Renal cortical epithelial cell (primary cell): ENCODE measurements at places on chromosomes 13 and 19. TPM values are rescaled to one million over a fixed set of nuclear protein-coding genes. Genes with fewer than 3 reads are reported as not detected.

The TLE6 gene
- total RNA-seq, result 0.69 and 1.6 TPM in 2 replicates

- DNase-seq, result no peak
Measured at GRCh38 chr19:40584007-40584406, 7.3 kb downstream of the SHKBP1 start.

DNA sequence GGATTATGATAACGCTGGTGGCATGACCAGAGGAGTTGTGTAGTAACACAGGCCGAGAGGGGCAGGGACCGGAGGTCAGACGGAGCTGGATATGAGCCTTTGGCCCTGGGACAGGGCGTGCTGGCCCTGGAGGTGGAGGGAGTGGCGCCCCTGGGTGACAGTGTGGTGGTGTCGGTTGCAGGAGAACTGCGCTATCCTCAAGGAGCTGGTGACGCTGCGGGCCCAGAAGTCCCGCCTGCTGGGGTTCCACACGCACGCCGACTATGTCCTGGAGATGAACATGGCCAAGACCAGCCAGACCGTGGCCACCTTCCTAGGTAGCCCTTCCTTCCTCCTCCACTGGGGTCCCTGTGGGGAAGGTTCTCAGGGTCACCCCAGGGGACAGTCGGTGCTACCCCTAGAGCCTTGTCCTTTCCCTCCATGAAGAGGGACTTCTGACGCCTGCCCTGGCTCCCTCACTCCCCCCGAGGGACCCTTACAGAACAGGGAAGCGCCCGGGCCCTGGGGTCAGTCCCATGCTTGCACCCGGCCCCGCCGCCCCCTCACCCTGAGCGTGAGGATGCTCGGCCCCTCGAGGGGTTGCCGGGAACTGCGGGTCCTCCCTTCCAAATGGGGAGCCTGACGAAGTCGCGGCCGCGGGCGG is 12.8 kb upstream of the ZNF554 start:
- no peak for DNase-seq

The BORCS8 gene
- 18.9 and 26.6 TPM in 2 replicates for total RNA-seq

DNA sequence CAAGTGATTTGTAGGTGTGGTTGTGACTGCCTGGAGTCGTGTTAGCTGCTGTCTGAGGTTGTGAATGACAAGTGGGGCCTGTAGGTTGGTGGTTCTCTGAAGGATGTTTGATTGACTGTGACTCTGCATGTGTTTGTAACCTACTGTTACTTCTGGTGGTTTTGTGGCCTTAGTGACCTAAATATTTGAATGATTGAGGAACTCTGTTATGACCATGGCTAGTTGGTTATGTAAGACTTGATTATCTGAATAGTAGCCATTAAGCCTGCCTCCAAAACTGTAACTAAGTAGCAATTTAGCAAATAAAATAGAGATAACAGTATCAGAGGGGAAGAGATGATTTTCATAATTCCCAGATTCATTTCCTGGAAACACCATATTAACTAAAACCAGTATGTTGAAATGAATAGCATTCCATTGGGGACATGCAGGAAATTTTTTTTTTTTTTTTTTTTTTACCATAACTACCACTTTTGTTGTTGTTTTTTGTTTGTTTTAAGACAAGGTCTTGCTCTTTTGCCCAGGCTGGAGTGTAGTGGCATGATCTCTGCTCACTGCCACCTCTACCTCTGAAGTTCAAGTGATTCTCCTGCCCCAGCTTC is 865 bp downstream of the ZNF382 start:
- no peak for DNase-seq

The ZNF154 gene
- 1.7 and 4.2 TPM in 2 replicates for total RNA-seq

- peak; percentile 50 for DNase-seq
Measured at GRCh38 chr13:20270163-20270865, 38.2 kb upstream of the GJB6 start.

- DNase-seq, result no peak
Measured at GRCh38 chr13:28467034-28467433, 27.9 kb downstream of the FLT1 start.

DNA sequence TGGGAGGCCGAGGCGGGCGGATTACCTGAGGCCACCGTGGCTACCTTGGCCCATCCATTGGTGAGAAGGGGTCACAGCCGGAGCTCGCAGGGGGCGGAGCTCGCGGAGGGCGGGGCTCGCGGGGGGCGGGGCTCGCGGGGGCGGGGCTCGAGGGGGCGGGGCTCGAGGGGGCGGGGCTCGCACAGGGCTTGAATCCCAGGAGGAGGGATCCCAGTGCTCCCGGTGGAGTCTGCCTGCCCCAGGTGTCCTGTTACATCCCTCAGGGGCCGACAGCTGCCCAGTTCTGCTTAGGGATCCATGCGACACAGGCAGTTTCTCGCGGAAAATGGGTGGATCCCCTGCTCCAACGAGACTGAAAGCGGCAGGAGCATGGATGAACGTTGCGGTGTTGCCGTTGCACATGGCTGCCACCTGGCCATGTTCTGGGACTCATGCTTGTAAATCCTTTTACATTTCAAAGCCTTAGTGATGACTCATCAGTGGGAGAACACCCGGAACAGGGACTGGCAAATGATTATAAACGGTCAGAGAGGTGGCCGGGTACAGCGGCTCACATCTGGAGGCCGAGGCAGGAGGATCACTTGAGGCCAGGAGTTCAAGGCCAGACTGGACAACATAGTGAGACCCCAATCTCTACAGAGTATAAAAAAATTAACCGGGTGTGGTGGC is 25.1 kb downstream of the TMPRSS9 start:
- DNase-seq, result peak; percentile 94

The RNASEH2A gene
- total RNA-seq, result 7.7 and 19.6 TPM in 2 replicates

The SIGLEC5 gene
- total RNA-seq, result not detected in 2 replicates

- no peak for DNase-seq
Measured at GRCh38 chr19:20151617-20152145, 15.3 kb upstream of the ZNF486 start.

- DNase-seq, result no peak
Measured at GRCh38 chr19:2973229-2973628, 4.1 kb upstream of the TLE6 start.

The PGLYRP2 gene
- total RNA-seq, result not detected in 2 replicates

The CDC34 gene
- 50.3 and 94.5 TPM in 2 replicates for total RNA-seq

GRCh38 chr13:98451676-98452470 is 125.0 kb downstream of the STK24 start:
- no peak for DNase-seq

The CPB2 gene
- total RNA-seq, result not detected in 2 replicates

The KL gene
- total RNA-seq, result 11.9 and 12.7 TPM in 2 replicates

DNA sequence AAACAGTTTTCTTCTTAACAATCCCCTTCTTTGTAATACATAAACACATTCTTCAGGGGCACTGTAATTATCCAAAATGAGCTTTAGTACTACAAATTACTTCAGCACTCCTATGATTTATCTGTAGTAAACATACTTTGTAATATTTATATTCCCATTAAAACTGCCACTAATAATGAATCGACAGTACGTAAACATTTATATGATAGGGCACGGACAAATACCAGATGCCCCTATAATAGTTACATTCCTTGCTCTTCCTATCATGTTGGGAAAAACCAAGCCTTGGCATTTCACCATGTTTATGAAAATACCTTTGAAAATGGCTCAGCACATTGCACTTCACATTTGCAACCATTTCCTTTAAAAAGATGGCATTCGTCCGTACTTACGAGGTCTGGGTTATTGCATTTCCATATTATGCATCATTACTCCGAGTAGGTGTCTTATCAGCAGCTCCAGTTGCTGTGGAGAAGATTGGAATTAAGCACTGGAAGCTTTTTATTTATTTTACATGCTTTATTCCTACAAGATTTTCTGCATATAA is 1043.4 kb downstream of the DIAPH3 start:
- no peak for DNase-seq
